ENCODE measurements at places on chromosomes 2 and 18. TPM values are rescaled to one million over a fixed set of nuclear protein-coding genes. Genes with fewer than 3 reads are reported as not detected.

Gene XDH
- not detected for total RNA-seq

Gene FAHD2B
- 14.7 TPM for total RNA-seq

DNA sequence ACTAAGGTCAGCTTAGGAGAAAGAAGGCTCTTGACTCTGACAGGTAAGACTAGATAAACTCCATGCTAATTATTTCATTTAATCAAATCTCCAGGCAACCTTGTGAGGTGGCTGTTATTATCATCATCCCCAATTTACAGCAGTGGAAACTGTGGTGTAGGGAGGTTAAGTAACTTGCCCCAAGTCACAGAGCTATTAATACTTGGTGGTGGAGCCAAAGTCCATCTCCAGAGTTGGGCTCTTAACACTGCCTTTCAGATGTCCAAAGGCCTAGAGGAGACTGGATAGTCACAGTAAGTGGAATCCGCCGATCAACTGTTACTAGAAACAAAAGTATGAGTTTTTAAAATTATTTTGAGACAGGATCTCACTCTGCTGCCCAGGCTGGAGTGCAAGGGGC lies 46.6 kb upstream of the SP3 start:
- DNase-seq, result no peak

Gene SP140L
- total RNA-seq, result 52.8 TPM

DNA sequence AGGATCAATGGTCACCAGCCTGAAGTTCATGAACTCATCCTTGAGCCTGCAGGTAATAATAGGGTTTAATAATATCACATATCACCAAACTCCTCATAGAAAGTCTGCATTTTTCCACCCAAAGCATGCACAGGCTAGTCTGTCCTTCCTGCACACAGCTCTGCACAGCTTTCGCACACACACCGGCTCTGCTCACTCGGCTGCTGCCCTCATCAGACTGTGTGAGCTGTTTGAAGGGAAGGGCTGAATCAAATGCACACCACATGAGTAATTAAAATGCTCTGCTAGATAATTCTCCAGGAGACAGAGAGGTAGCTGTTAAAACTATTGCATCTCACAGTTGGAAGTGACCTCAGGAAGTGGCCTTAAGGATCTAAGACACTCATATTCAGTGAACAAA lies 108.4 kb upstream of the YPEL5 start:
- no peak for DNase-seq

GRCh38 chr18:45291621-45292615 lies 323.4 kb upstream of the SLC14A2 start:
- no peak for DNase-seq

Gene MROH2A
- total RNA-seq, result not detected

- no peak for DNase-seq
These were observed 28.3 kb downstream of the MALT1 start for GRCh38 chr18:58699551-58699950.
